ENCODE measurements at places on chromosomes 12 and 14.

DNA sequence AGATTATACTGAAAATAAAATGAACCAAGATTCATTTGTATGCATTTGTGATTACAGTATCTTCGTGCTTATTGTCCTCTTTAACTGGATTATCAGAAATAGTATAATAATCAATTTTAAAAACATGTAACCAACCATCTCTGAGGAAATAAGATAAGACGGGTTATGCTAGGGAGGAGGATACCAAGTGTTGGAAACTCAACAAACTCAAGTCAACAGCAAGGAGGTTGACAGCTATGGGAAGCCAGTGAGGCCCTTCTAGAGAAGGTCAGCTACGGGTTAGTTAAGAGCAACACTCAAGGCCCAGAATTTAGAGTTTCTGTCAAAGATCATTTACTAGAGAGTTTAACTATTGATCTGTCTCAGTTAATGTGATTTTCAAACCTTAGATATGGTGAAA is 137.2 kb downstream of the PDZRN4 start:
- DNase-seq = peak; percentile 43

GRCh38 chr12:3542156-3542555 is 51.2 kb downstream of the PRMT8 start:
- DNase-seq = no peak

DNA sequence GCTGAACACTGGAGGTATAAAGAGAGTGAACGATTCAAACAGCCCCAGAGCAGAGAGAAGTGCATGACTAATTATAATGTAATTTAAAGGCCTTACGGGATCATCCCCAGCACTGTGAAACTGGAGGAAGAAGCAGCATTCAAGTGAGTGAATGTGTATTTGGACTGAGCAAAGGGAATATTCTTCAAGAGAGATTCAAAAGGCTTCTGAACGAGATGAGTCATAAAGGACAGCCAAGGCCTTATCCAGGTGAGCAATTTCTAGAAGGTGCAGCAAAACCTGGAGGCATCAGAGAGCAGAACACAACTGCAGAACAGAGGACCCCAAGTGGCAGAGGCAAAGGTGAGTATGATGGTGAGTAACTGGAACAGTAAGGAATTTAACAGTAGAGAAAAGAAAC is 127.2 kb downstream of the BCAT1 start:
- DNase-seq = no peak

DNA sequence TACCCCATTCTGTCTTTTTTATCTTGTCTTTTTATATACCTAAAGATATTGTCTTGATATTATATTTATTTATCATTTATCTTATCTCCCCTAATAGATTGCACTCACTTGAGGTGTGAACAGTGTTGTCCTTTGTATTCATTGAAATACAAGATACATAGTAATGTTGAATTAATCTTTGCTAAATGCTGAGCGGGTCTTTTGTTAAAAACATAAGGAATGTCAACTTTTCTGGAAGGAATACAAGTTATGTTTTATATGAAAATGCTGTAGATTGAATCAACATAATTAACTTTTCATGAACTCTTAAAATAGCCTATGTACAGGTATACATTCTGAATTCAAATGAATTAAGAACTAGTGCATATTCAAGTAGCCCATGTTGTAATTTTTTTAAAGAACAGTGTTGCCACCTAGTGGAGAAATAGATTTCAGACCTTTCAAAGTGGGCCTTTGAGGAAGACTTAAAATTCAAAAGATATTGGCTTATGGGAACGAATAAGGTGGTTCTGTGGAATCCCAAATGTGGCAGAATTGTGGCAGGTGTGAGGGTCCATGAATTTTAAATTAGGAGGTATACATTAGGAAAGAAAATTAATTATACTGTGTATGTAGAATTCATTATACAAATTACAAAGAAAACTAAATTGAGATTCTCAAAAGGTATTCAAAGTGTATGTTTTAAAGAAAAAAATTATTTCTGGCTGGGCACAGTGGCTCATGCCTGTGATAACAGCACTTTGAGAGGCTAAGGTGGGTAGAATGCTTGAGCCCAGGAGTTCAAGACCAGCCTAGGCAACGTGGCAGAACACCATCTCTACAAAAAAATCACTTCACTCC is 19.1 kb downstream of the BBOF1 start:
- peak; percentile 85 for DNase-seq

- DNase-seq = peak; percentile 98
Measured at GRCh38 chr12:95463050-95463449, 10.9 kb upstream of the METAP2 start.

- peak; percentile 2 for DNase-seq
Measured at GRCh38 chr12:60689137-60689536, 1093.3 kb downstream of the SLC16A7 start.

- no peak for DNase-seq
Measured at GRCh38 chr12:6542209-6543009, 8.1 kb downstream of the GAPDH start.

GRCh38 chr12:131543040-131543439 is 167.8 kb upstream of the SFSWAP start:
- no peak for DNase-seq

GRCh38 chr12:54940727-54941315 is 43.7 kb downstream of the TESPA1 start:
- no peak for DNase-seq

- no peak for DNase-seq
Measured at GRCh38 chr12:124716208-124717130, 147.2 kb downstream of the SCARB1 start.

GRCh38 chr14:67512463-67513310 is 20.4 kb upstream of the PLEKHH1 start:
- no peak for DNase-seq

DNA sequence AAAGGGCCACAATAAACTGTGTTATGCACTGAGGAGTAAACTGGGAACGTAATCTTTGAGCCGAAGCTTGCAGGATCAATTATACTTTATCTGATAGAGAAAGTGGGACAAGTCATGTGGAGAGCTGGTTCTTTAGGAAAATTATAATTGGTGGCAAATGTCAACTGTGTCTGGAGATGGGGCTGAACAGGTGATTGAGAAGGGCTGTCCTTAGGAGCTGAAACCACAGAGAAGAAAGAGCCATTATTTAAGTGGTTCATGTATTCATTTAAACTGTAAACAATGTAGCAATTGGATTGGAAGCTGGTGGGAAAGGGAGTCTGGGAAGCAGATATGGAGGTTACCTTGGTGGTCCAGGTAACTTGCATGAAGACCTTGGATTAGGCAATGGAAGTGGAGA is 193.1 kb downstream of the NPAS3 start:
- no peak for DNase-seq

Measured in hematopoietic multipotent progenitor cell treated with erythropoietin and hydrocortisone succinate and interleukin-3 and kit ligand, for 8 days (in vitro differentiated cells).